ENCODE measurements at places on chromosomes 2 and 18. TPM values are rescaled to one million over a fixed set of nuclear protein-coding genes. Genes with fewer than 3 reads are reported as not detected.

GRCh38 chr18:36366994-36367839 lies 69.7 kb downstream of the FHOD3 start:
- no peak overlapping the region for H3K27ac ChIP-seq
- no peak for DNase-seq
- H3K27me3 ChIP-seq = no peaks in the 10 kb centered on the region

- no peaks in the 10 kb centered on the region for H3K36me3 ChIP-seq
- H3K27me3 ChIP-seq = no peaks in the 10 kb centered on the region
- no peak overlapping the region for H3K4me3 ChIP-seq
- no peak for DNase-seq
- H3K27ac ChIP-seq = no peak overlapping the region
These were observed 167.3 kb upstream of the CYRIA start for GRCh38 chr2:16832910-16833309.

Gene EPB41L3
- total RNA-seq = 92.3 TPM

Gene SCYGR6
- not detected for total RNA-seq

Gene MAPRE3
- total RNA-seq = 29.0 TPM

Data from astrocyte (in vitro differentiated cells and primary cell).